ENCODE measurements at places on chromosomes 16 and 17. TPM values are rescaled to one million over a fixed set of nuclear protein-coding genes. Genes with fewer than 3 reads are reported as not detected.

Gene ZKSCAN2
- total RNA-seq = 12.3 TPM

Gene KLHL36
- total RNA-seq = 79.0 TPM

Gene TRIM25
- 135 TPM for total RNA-seq

DNA sequence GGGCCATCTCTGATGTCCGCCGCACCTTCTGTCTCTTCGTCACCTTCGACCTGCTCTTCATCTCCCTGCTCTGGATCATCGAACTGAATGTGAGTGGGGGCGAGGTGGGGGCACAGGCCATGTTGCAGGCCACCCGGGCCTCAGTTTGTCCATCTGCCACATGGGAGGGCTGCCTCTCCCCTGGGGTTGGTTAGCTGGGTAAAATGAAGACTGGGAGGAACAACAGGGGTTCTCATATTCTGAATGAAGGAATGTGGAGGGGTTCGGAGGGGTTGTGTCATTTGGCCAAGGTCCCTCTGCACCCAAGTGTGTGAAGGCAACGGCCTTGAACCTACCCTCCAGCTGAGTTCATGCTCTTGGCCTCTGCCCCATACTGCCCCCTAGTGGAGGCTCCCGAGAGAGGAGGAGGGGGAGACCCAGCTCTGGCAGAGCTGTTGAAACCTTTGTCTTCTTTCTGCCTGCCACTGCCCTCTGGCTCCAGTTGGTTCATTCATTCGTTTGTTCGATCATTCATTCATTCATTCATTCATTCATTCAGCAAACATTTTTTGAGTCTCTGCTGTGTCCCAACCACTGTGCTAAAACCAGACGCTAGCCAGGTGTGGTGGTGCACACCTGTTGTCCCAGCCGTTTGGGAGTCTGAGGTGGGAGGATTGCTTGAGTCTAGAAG is 11.4 kb upstream of the TCAP start:
- DNase-seq = no peak
- H3K4me3 ChIP-seq = no peak overlapping the region
- H3K27ac ChIP-seq = no peak overlapping the region
- no peaks in the 10 kb centered on the region for H3K36me3 ChIP-seq

GRCh38 chr17:35496451-35497290 is 40.8 kb downstream of the SLFN12L start:
- H3K27ac ChIP-seq = no peak overlapping the region
- DNase-seq = no peak
- peaks cover 26% of the 10 kb centered on the region for H3K27me3 ChIP-seq
- H3K4me1 ChIP-seq = no peaks in the 10 kb centered on the region

DNA sequence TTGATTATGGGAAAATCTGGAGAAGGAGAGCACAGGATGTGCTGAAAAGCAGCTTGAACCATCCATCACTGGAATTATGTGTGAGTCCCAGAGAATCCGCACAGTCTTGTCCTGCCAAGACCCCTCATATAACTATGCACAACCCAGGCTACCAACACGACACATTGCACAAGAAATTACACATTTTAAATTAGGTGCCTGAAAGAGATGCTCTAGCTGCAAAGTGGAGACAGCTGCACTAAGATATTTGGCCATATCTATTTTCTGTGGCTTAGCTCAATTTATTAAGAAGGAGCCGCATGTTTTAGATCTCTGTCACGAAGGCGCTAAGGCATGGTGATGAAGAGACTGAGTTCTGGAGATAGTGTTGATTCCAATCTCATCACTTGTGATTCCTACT is 1308.4 kb downstream of the CDH8 start:
- no peak overlapping the region for H3K27ac ChIP-seq
- H3K27me3 ChIP-seq = no peaks in the 10 kb centered on the region
- H3K4me3 ChIP-seq = no peak overlapping the region
- no peaks in the 10 kb centered on the region for H3K4me1 ChIP-seq
- no peaks in the 10 kb centered on the region for H3K36me3 ChIP-seq

- no peak for DNase-seq
- H3K27me3 ChIP-seq = no peaks in the 10 kb centered on the region
- no peak overlapping the region for H3K4me3 ChIP-seq
- peaks cover 36% of the 10 kb centered on the region for H3K36me3 ChIP-seq
- H3K27ac ChIP-seq = no peak overlapping the region
Observed at GRCh38 chr17:78997881-78998280, 11.7 kb downstream of the CANT1 start.

DNA sequence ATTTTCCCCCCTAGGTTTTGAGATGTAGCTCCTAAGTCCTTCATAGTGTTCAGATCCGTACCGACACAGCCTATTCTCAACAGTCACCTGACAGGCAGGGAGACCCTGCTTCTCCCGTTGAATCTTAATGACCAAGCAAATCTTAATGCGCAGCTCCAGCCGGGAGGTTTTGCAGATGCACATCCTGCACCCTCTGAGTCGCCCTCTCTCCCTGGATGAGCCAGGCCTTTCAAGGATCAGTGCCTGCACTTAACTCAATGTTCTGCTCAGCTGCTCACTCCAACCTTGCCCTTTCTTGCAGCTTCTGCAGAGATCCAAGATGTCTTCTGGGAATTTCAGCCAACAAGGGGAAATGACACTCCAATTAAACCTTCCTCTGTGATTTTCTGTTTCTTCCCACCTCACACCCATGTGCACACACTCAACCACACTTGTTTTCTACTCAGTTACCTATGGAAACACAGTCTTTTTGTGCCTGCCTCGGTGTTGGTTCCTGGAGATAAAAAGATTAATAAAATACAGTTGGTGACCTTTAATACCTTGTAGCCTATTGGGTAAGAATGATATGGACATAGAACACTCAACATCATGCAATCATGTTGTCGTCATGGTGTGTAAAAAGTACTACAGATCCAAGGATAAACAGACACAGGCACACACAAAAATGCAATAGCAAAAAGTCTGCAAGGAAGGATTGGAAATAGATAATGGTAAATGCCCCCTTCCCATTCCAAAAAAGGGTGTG is 76.9 kb upstream of the DYNLRB2 start:
- H3K4me3 ChIP-seq = no peak overlapping the region
- H3K36me3 ChIP-seq = no peaks in the 10 kb centered on the region
- H3K27me3 ChIP-seq = no peaks in the 10 kb centered on the region
- H3K27ac ChIP-seq = no peak overlapping the region

DNA sequence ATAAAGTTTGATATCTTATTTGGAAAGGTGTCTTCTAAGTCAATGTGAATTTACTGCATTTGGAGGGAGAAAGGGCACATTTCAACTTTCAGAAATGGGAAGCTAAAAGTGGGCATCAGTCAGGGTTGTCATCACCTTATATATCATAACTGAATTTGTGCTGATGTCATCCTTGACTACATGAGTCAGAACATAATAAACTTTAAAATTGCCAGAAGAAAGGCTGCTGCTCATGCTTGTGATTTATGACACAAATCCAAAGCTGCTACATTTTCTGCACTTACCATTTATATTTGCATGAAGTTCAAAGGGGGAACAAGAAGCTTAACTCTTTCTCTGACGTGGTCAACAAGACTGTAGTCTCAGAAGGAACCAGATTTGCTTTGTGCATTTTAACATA is 196.6 kb downstream of the UTP18 start:
- H3K27ac ChIP-seq = no peak overlapping the region
- H3K36me3 ChIP-seq = no peaks in the 10 kb centered on the region
- H3K27me3 ChIP-seq = no peaks in the 10 kb centered on the region
- peaks cover 3% of the 10 kb centered on the region for H3K4me1 ChIP-seq
- no peak overlapping the region for H3K4me3 ChIP-seq
- no peak for DNase-seq

DNA sequence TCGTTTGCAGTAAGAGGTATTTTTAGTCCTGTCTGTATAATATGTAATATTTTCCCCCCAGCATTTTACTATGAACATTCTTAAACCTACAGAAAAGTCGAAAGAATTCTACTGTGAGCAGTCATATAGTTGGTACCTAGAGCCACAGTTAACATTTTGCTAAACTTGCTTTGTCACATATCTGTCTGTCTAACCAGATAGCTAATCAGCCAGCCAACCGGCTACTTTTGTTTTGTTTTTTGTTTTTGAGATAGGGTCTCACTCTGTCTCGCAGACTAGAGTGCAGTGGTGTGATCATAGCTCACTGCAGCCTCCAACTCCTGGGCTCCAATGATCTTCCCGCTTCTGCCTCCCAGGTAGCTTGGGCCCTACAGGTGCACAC is 73.3 kb downstream of the ABCC1 start:
- H3K4me1 ChIP-seq = peaks cover 74% of the 10 kb centered on the region
- no peak for DNase-seq

DNA sequence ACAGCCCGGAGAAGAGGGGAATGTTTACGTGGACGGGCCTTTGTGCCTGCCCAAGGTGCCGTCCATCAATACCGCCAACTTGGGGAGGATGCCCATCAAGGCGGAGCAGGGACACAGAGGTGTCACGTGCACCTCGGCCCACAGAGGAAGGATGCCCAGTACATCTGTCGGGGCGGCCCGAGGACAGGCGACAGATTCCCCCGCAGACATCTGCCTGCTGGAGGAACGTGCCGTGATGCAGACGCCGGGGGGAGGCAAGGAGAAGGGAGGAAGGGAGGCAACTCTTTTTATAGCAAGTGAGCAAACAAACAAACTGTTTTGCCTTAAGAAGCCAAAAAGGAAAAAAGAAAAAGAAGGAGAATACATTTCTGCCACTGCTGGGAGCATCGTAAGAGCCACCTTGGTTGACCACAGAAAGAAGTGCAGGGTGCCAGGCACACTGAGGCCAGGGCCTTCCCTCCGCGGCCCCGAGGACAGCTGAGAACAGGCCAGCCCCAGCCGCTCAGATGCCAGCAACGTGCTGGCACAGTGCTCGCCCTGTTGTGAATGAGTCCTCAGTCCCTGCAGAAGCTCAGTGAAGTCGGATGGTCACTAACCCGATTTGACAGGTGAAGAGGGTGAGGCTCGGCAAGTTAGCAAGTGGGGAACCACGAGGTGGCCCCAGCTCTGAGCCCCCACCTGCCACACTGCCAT is 146.4 kb downstream of the RBFOX3 start:
- no peak overlapping the region for H3K4me3 ChIP-seq
- no peak for DNase-seq
- H3K27me3 ChIP-seq = peaks cover 15% of the 10 kb centered on the region
- no peak overlapping the region for H3K27ac ChIP-seq
- H3K36me3 ChIP-seq = no peaks in the 10 kb centered on the region

DNA sequence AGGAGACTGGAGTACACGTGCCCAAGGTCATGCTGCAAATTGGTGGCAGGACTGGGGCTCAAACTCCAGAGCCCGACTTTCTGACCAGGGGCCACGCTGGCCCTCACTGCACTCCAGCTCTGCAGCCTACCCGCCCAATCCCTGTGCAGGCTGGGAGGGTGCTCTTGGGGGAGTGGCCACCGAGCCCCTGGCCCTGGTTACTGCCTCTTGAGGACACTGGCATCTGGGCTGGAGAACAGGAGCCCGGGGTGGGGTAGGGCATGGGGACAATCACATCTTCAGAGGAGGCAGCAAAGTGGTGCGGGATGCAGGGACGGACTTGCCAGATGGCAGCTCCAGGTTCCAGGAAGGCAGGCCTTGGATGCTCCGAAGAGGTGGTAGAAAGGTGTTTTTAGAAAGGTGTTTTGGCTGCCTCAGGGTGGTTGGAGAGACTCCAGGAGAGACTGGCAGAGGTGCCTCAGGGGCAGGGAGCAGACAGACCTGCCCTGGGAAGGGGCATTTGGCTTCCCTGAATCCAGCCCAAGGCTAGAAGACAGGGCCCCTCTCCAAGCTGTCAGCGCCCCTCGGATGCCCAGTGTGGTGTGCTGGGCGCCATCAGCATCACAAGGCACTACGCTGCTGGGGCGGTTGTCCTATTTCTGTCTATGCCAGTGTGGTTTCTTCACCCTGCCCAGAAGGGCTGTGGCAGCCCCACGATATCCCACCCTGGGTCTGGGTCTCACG is 220.6 kb downstream of the NTN1 start:
- H3K27me3 ChIP-seq = no peaks in the 10 kb centered on the region
- H3K4me1 ChIP-seq = peaks cover 16% of the 10 kb centered on the region
- H3K4me3 ChIP-seq = no peak overlapping the region
- no peaks in the 10 kb centered on the region for H3K36me3 ChIP-seq
- no peak overlapping the region for H3K27ac ChIP-seq

- H3K4me3 ChIP-seq = no peak overlapping the region
- no peak for DNase-seq
- H3K36me3 ChIP-seq = no peaks in the 10 kb centered on the region
Observed at GRCh38 chr17:60602385-60602742, 2.4 kb downstream of the PPM1D start.

DNA sequence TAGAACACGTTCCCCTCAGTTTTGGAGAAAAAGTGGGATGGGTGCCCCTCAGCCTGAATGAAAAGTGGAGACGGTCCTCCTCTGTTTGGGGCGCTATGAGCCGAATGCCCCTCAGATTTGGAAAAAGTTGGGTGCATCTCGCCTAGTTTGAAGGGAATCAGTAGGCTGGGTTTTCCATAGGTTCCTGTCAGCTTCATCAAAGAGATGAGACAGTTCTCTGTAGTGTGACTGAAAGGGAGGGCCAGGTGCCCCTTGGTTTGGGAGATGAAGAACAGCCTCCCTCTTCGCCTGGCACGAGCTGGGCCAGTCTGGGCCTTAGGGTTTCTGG is 742 bp upstream of the SLC9A5 start:
- H3K27ac ChIP-seq = peak overlapping the region; percentile 92
- no peaks in the 10 kb centered on the region for H3K27me3 ChIP-seq
- H3K4me1 ChIP-seq = peaks cover 33% of the 10 kb centered on the region

- H3K27me3 ChIP-seq = no peaks in the 10 kb centered on the region
- H3K4me3 ChIP-seq = no peak overlapping the region
- no peak for DNase-seq
- no peaks in the 10 kb centered on the region for H3K4me1 ChIP-seq
- H3K36me3 ChIP-seq = no peaks in the 10 kb centered on the region
Observed at GRCh38 chr16:3214904-3215600, 19.9 kb downstream of the ZNF200 start.

DNA sequence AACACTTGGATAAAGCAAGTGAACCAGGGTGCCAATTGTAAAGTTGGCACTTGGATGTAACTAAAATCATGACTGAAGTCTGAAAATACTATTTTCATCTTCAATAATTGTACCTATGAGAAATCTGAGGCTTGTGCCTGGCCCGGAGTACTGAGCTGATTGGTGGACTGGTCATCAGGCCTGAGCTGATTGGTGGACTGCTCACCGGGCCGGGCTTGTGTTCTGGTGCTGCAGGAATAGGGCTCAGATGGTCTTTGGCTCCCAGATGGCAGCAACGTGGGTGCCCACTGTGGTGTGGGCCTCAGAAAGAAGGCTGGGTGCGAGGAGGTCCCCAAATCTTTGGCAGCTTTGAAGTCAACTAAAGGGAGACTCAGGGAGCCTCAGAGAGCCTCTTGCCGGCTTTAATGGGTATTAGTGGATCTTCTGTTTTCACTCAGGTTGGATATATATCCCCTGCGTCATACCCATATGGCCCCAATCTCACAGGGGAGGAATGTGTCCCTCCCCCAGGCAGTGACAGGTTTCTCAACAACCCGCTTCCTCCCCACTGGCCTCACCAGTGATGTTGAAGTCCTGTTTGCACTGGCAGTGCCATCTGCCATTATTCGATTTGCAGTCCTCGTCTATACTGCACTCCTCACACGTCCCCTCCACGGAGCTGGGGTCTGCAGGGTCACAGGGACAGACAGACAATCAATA is 4.7 kb downstream of the UMOD start:
- H3K27me3 ChIP-seq = peaks cover 21% of the 10 kb centered on the region
- H3K4me3 ChIP-seq = no peak overlapping the region
- no peak for DNase-seq
- H3K4me1 ChIP-seq = no peaks in the 10 kb centered on the region
- no peak overlapping the region for H3K27ac ChIP-seq
- H3K36me3 ChIP-seq = no peaks in the 10 kb centered on the region

GRCh38 chr17:4381690-4382671 is 15.5 kb upstream of the UBE2G1 start:
- H3K27me3 ChIP-seq = no peaks in the 10 kb centered on the region
- no peak overlapping the region for H3K4me3 ChIP-seq
- H3K27ac ChIP-seq = no peak overlapping the region
- no peak for DNase-seq

Data from HCT116 (cell line).